ENCODE measurements at places on chromosomes 6 and 20.

GRCh38 chr6:170253226-170253909, 37.5 kb downstream of the DLL1 start:
- no peak for DNase-seq

- DNase-seq: no peak
Observed at GRCh38 chr20:5970381-5970780, 19.9 kb downstream of the MCM8 start.

DNA sequence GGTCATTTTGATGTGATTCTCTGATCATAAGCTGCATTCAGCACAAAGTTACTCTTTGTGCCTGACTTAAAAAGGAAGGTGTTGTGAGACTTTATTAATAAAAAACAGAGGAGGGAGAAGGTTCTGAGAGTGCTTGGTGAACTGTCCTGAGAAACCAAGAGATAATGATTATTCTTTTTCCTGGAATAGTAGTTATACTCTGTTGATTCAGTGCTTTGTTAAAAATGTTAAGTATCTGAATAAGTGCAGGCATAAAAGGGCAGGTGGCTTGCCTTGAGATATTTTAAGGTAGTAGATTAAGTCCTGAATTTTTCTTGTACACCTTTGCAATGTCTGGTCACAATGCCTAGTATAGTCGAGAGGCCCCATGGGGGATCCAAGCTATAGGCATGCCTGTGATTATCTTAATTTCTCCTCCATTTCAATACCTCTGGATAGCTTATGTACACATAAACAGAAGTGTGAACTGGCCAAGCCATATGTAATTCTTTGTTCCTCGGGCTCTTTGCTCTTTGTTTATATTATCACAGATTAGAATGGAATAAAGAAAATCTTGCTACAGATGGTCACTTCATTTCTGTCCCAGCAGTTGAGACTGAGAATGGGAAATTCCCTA, 50.0 kb downstream of the SOBP start:
- DNase-seq: no peak

GRCh38 chr6:116060572-116061283, at the start of gene FRK:
FRK (minus strand) TSS chr6:116060891; CDS start chr6:116060311, 580 bp downstream.
- peak; percentile 1 for DNase-seq

GRCh38 chr6:137498481-137499190, 4.4 kb upstream of the OLIG3 start:
- no peak for DNase-seq

- no peak for DNase-seq
Observed at GRCh38 chr6:133568970-133569889, 319.7 kb upstream of the TCF21 start.

- no peak for DNase-seq
Observed at GRCh38 chr20:49595811-49596561, 28.0 kb upstream of the PTGIS start.

- DNase-seq: no peak
Observed at GRCh38 chr20:57559289-57559634, 1.6 kb upstream of the PCK1 start.

GRCh38 chr6:80263585-80263984, 157.1 kb downstream of the BCKDHB start:
- no peak for DNase-seq

DNA sequence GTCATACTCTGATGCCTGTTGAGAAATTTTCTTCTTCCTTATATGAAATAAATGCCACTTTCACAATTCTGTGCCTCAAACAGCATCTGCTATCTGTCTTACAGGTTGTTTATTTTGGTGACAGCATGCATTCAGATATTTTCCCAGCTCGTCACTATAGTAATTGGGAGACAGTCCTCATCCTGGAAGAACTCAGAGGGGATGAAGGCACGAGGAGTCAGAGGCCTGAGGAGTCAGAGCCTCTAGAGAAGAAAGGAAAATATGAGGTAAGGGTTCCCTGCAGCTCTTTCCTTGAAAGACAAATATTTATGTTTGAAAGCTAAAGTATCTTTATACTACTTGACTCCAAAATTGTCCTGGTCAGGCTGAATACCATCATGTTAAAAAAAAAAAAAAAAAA, 15.8 kb downstream of the TSPYL4 start:
- DNase-seq: no peak

DNA sequence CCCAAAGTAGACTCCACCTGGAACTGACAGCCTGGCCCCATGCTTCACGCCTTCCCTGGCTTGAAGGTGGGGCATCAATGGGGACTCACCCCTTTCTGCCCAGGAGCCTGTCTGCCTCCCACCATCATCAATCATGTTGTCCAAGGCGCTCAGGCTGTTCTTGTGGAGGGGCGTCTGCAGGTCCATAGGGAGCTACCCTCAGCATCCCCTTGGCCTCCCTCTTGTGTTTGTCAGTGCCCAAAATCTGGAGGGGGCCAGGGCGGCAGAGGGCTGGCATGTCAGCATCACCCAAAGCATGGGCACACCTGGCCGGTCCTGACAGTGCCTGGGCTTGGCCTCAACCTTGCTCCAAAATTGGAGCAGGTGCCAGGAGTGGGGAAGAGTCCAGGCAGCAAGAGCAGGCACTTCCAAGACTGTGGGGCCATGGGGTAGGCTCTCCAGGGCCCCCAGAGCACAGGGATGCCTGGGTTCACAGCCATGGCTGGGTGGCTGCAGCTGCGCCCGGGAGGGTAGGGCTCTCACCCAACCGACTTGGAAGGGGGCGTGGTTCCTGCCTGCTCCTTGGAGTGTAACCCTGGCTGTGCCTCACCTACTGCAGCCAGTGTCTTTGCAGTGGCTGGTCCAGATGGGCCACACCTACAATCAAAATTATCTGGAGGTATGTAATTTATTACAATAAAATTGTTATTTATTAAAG, 903.4 kb downstream of the EYS start:
- no peak for DNase-seq

- no peak for DNase-seq
Observed at GRCh38 chr6:137291441-137291840, 72.3 kb upstream of the IFNGR1 start.

GRCh38 chr20:41339957-41340326, 679 bp upstream of the LPIN3 start:
- DNase-seq: peak; percentile 86

DNA sequence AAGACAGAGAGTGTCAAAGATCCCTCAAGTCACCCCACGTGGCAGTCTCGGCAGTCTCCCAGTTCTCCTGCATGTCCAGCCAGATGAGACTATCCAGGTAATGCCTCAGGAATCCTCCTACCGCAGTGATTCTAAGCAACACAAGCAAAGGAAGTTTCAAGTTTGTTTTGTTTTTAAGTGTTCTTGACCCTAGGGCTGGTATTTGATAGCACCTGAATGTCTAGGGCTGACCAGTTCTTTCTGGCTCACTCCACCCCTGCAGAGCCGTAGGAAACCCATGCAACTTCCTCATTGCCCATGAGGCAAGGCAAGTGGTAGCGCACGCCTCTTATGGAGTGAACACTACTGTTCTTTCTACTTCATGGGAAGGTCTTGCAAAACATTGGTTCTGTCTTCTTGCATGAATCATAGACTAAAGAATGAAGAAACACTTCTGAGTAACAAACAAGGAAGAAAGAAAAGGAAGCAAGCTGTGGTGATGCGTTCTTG, 24.8 kb upstream of the FOXQ1 start:
- DNase-seq: no peak

DNA sequence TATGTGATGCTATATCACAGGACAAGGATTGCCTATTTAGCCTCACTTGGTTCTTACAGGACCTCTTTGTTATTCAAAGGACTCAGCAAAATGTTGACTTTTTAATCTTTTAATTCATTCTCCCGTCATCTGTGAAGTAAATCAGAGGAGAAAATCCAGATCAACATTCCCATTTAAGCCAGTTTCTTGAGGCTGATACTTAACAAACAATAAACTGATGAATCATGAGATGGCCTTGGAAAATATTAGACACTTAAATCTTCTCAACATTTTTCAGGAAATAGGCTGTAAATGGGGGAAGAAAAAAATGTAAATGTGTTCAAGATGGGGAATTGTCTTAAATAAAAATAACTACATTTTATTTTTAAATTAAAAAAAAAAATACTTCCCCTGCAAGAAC, 55.9 kb upstream of the UBR2 start:
- DNase-seq: no peak

DNA sequence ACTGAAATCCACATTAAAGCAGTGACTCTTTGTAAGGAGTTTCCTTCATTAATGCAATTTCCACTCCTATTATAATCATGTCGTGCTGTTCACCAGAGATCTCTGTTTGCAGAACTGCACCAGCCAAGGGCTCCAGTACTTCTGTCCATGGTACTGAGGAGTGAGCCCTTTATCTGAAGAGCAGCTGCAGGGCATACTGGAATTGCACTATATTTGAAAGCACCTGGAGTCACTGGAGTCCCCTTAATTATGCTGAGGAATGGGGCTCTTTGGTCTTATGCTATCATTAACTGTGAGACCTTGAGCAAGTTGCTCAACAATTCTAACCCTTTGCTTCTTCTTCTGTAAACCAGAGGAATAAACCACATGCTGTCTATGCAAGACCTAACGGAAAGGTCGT, 61.7 kb upstream of the NUP153 start:
- DNase-seq: no peak

DNA sequence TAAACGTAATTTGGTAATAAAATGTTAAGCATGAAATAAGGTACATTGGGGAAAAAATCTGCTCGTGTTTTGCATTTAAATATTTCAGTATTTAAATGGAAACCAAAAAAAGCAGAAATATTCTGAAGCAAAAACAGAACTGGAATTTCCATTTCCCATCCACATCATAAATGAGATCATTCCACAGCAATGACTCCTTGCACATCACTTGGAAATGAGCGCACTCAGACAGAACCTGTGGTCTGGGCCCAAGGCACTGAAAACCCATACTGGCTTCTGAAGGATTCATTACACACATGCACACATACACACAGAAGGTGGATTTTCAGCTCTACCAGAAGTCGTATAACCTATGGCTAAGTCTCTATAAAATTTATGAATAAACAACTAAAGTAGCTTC, 174.8 kb downstream of the IBTK start:
- no peak for DNase-seq

DNA sequence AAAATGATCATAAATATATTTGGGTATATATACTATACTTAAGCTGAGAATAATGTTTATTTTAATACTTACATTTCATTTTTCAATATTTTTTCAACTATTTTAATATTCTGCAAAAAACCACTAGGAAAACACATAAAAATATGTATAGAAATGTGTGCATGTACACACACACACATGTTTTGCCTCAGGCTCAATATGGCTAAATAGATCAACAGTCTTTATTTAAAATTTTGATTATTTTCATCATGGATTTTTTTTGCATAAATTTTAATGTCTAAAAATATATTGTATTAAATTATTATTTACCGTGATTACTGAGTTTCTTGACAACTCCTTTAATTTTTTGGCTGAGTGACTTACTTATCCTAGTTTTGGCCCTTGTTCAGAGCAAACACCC, 846.5 kb downstream of the DHX35 start:
- no peak for DNase-seq

Measured in NCI-H510A treated with DMSO at 0.1 percent for 48 hours (cell line).